GM12878 (cell line): ENCODE measurements at places on chromosomes 12 and 14. TPM values are rescaled to one million over a fixed set of nuclear protein-coding genes. Genes with fewer than 3 reads are reported as not detected.

GRCh38 chr14:106286697-106287290, 760.4 kb downstream of the TMEM121 start:
- DNase-seq = no peak

GRCh38 chr12:123601602-123602489, at the start of gene DDX55:
Gene DDX55 (plus strand): TSS chr12:123602099. CDS start chr12:123602149, 50 bp downstream.
- peak; percentile 23 for DNase-seq

DNA sequence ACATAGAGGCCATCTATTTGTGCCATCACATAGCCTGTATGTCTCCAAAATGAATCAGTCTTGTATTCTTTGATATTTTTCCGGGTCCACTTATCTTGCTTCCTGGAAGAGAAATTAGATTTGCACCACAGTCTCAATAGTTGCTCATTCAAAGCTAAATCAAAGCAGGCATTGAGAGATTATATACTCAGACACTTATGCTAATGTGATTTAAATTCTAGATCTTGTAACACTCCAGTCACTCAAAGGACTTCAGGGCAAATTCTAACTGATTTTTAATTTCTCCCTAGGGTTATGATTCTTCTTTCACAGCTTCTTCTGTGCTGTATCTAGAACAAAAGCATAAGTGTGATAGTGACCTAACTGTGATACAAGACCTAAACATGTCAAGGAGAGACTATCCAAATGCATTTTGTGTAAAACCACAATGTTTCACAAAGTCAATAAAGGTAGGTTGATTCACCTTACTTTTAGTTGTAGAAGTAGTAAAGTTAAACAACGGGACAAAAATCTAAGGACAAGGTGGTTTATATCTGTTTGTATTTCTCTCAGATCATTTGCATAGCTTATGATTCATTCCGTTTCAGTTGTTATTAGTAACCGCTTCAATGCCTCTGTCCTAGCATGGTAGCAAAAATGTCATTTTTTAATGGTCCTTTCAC, 26.8 kb downstream of the PLBD1 start:
- no peak for DNase-seq

DNA sequence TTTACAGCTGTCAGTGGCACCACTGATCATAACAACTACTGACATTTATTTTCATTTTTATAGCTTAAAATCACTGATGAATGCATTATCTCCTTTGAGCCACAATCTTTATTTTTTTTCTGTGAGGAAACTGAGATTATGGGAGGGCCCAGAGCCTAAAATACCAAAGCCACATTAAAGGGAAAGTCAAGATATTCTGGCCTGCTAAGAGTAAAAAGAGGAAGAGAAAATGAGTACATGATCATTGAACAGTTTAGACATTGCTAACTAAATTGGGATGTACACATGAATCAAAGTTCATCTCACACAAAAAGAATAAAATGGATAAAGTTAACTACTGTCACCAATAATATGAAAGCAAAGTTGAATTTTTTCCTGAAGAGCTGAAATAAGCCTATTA, 170.5 kb upstream of the GARIN2 start:
- peak; percentile 27 for DNase-seq

DNA sequence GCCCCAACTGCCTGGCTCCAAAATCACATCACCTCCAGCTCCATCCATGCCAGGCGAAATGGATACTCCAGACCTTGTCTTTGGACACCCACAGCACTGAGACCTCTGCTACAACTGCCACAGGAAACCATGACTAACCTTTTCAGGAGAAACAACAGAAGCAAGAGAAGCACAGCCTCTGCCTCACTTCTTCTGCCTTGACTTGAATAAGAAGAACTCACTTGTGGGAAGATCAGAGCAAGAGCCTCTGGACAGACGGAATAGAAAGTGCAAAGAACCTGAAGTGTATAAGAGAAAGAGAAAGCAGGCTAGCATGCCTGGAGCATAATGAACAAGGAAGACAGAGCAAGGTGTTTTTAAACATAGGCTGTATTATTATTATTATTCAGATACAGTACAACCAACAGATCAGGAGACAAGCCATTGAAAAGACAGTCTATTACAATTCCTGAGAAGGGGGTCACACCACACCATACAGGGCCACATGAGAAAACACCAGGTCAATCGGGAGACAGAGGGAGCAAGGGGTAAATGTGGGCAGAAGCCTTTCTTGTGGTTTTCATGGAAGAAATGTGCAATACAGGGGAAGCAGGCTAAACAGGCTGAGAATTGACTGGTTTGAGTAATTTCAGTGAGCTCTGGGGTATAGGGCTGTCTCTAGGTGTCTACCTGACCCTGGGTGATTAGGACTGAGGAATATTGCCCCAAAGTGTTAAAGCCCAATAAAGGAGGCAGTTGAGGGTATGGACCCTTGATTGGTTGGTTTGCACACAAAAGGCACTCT, 7.4 kb upstream of the OR10P1 start:
- DNase-seq = no peak

The PRPH gene
- total RNA-seq = 0.31 TPM in 1 of 2 replicates, not detected in the other

The FBLN5 gene
- total RNA-seq = 0.28 and 0.64 TPM in 2 replicates

The TEP1 gene
- 23.2 and 28.9 TPM in 2 replicates for total RNA-seq

The HOXC12 gene
- total RNA-seq = not detected in 2 replicates
